Lung (tissue), 17 donors: ENCODE measurements at places on chromosomes 16 and 17. TPM values are rescaled to one million over a fixed set of nuclear protein-coding genes. Genes with fewer than 3 reads are reported as not detected.

The PPY gene
- not detected for polyA plus RNA-seq

The KCNJ16 gene
- 0.37 TPM for polyA plus RNA-seq

The C17orf78 gene
- not detected for polyA plus RNA-seq

The RAMP2 gene
- polyA plus RNA-seq = 43.8 TPM

The DHX8 gene
- 24.7 TPM for polyA plus RNA-seq

The CETP gene
- 0.72 TPM for polyA plus RNA-seq
